Fibroblast of lung (primary cell): ENCODE measurements at places on chromosomes 2 and 18. TPM values are rescaled to one million over a fixed set of nuclear protein-coding genes. Genes with fewer than 3 reads are reported as not detected.

DNA sequence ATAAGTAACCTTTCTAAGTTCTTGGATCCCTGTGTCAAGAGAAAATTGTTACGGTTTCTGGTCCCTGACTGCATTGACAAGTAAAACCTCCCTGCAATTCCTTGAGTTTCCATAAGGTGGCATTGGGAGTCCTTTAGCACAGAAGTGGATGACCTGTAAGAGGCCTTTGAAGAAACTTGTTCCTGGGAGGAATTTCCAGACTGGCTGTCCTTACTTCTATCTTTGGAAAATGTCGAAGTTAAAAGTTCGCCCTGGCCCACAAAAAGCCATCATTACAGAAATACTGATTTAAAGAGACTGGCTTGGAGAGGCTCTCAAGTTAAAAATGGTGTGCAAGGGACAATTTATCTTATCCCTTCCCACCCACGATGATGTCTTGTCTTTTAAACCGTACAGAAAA lies 218.4 kb downstream of the CDH20 start:
- peak; percentile 78 for DNase-seq

DNA sequence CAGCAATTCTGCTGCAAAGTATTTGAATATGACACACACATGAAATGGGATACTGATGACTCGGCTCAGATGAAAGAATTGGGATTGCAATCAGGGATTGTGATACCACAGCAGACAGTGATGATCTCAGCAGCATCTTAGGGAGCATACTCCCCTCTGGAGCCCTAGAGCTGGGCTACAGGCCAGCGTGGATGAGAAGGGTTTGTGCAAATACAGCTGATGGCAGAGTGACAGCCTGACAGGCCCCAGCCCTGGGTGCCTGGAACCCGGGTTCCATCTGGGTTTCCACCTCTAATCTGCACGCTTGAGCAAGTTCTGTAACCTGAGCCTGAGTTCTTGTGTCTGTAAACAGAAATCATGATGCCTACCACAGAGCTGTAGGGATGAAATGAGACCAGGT lies 418.0 kb downstream of the LRATD1 start:
- peak; percentile 33 for DNase-seq

GRCh38 chr2:41867553-41867952 lies 180.3 kb upstream of the PKDCC start:
- no peak for DNase-seq

The ZNF385B gene
- total RNA-seq, result under 0.01 TPM in 1 of 2 replicates, not detected in the other

GRCh38 chr2:32712870-32713269 lies 85.0 kb downstream of the TTC27 start:
- DNase-seq, result peak; percentile 30

The STON1 gene
- 12.1 and 16.7 TPM in 2 replicates for total RNA-seq

The SATB2 gene
- 13.9 and 28.1 TPM in 2 replicates for total RNA-seq

GRCh38 chr2:99278793-99279291 lies 22.2 kb downstream of the LYG1 start:
- DNase-seq, result peak; percentile 74

DNA sequence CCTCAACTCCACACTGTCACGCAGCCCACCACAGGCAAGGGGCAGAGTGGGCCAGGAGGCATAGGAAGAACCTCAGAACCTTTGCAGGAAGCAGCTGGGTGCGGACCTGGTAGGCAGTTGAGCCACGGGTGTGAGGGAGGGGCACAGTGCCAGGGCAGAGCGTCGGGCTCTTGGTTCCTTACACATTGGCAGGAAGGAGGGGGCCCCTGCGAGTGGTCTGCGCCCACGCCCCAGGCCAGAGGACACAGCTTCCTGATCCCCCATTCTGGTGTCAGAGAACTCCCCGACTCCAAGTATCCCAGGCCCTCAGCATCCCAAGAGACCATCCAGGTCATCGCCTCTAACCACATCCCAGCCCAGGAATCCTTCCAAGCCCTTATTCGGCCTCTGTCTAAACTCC lies 61.5 kb downstream of the TNS1 start:
- DNase-seq, result no peak

DNA sequence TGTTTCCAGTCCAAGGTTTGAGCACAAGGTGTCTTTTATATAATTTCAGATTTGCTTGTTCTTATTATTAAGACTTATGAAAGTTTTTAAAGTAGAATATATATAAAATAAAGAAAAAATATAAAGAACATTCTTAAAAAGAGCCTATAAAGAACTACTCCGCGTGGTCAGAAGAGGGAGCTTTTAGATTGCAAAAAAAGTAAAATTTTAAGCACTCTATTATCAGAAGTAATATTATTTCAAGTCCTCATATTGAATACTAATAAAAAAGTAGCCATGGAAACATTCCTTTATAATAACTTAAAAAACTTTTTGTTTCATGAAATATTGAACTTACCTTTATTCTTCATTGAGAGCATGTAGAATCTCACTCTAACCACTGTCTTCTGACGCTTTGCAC lies 51.4 kb downstream of the LINC00305 start:
- peak; percentile 1 for DNase-seq
